SJSA1 (cell line): ENCODE measurements at places on chromosomes 12 and 14. TPM values are rescaled to one million over a fixed set of nuclear protein-coding genes. Genes with fewer than 3 reads are reported as not detected.

TESPA1 gene
- total RNA-seq = 0.05 TPM in 1 of 2 replicates, not detected in the other

DIO3 gene
- total RNA-seq = not detected in 2 replicates

DUSP16 gene
- total RNA-seq = 10.5 and 12.3 TPM in 2 replicates

PELI2 gene
- 5.3 and 9.6 TPM in 2 replicates for total RNA-seq

RBMS2 gene
- total RNA-seq = 17.0 and 31.0 TPM in 2 replicates

CLEC1B gene
- not detected in 2 replicates for total RNA-seq

HOTAIR gene
- total RNA-seq = 11.1 and 13.5 TPM in 2 replicates

BMAL2 gene
- 39.5 and 47.8 TPM in 2 replicates for total RNA-seq

ENO2 gene
- total RNA-seq = 5.3 and 7.1 TPM in 2 replicates

CLEC2B gene
- total RNA-seq = 70.8 and 96.8 TPM in 2 replicates

RNASE2 gene
- not detected in 2 replicates for total RNA-seq

SYCP3 gene
- not detected in 2 replicates for total RNA-seq

TEDC1 gene
- total RNA-seq = 22.1 and 38.8 TPM in 2 replicates

IL25 gene
- not detected in 2 replicates for total RNA-seq

DHRS7 gene
- total RNA-seq = 97.6 and 239 TPM in 2 replicates

SMCO2 gene
- not detected in 2 replicates for total RNA-seq

GALNT9 gene
- not detected in 2 replicates for total RNA-seq

CLEC6A gene
- total RNA-seq = not detected in 2 replicates

LTBR gene
- 102 and 106 TPM in 2 replicates for total RNA-seq

FAM161B gene
- total RNA-seq = 0.66 and 1.9 TPM in 2 replicates

OXA1L gene
- total RNA-seq = 42.9 and 54.4 TPM in 2 replicates

GYS2 gene
- total RNA-seq = not detected in 2 replicates

MLF2 gene
- 171 and 243 TPM in 2 replicates for total RNA-seq

CCNB1IP1 gene
- 33.0 and 51.8 TPM in 2 replicates for total RNA-seq

FCF1 gene
- total RNA-seq = 9.4 and 25.9 TPM in 2 replicates

NELL2 gene
- not detected in 2 replicates for total RNA-seq

SERPINA12 gene
- total RNA-seq = not detected in 2 replicates

SLC6A12 gene
- total RNA-seq = not detected in 2 replicates

LALBA gene
- total RNA-seq = not detected in 2 replicates

TMEM30B gene
- not detected in 2 replicates for total RNA-seq
